ENCODE measurements at places on chromosomes 7 and 10.

GRCh38 chr7:112938863-112939573 lies 147.6 kb downstream of the GPR85 start:
- no peak for DNase-seq

DNA sequence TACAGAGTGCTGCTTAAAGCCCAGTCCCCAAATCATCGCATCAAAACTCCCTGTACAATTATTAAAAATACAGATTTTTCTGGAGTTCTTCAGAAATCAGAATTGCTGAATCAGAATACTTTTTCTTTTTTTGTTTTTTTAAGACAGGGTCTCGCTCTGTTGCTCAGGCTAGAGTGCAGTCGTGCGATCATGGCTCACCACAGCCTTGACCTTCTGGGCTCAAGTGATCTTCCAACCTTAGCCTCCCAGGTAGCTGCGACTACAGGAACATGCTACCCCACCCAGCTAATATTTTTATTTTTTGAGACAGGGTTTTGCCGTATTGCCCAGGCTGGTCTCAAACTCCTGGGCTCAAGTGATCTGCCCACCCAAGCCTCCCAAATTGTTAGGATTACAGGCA lies 3.9 kb downstream of the BBIP1 start:
- no peak for DNase-seq

DNA sequence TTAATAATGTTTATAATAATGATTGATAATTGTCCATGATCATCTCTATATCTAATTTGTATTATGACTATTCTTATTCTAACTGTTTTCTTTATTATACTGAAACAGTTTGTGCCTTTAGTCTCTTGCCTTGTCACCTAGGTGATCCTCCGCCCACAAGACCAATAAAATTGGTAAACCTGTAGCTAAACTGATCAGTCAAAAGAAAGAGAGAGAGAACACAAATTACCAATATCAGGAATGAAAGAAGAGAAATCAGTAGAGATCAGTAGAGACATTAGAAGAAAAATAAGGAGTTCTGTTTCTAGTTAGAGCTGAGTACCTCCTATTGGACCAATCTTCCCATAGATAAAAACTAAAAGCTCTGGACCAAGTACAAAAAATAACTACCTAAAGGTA lies 6.1 kb upstream of the COA1 start:
- no peak for DNase-seq

DNA sequence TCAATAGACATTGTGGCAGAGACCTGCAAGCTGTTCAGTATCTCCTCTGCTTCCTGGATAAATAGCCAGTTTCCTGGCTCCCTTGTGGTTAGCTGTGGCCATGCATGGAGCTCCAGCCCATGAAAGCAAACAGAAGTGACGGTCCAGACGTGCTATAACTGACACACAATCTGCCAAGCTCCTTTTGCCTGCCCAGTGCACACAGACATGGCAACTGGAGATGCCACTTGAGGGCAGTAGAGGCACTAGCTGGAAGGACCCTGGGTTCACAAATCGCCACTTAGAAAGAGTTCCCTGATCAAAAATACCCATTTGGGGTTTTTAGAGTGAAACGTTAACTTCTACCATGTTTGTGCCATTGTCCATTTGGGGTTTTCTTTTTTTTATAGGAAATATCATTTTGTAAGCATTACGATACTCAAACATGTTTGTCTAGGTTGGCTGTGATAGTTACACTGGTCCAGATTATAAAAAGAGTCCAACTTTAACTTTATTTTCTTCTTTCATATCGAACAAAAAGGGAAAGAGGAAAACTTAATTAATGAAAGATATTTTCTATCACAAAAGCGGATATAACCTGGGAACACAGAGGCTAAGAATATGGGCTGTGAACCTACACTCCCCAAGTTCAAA lies 31.3 kb downstream of the KIN start:
- DNase-seq: peak; percentile 46

GRCh38 chr7:35032166-35032565 lies 5.1 kb downstream of the DPY19L1 start:
- no peak for DNase-seq

GRCh38 chr10:4130685-4131084 lies 345.7 kb upstream of the KLF6 start:
- DNase-seq: no peak

GRCh38 chr10:11527691-11528255 lies 83.7 kb downstream of the USP6NL start:
- DNase-seq: no peak

GRCh38 chr10:47378606-47379444 lies 5.3 kb downstream of the ZNF488 start:
- peak; percentile 73 for DNase-seq

GRCh38 chr7:158847451-158847866 lies 8.9 kb upstream of the DYNC2I1 start:
- no peak for DNase-seq

DNA sequence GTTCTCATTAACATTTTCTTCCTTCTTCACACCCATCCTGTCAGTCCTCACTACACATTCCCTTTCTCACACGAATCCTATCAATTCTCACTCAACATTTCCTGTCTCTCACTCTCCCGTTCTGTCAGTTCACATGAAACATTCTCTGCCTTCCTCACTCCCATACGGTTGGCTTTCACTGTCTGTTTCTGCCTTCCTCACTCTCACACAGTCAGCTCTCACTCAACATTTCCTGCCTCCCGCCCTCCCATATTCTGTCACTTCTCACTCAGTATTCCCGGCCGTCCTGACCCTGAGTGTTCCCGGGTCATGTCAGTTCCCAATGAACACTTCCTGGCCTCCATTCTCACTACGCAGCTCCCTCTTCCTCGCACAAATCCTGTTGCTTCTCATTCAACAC lies 61.5 kb downstream of the DYNC2I1 start:
- no peak for DNase-seq

GRCh38 chr7:5525271-5526099 lies 101.9 kb upstream of the TNRC18 start:
- no peak for DNase-seq

DNA sequence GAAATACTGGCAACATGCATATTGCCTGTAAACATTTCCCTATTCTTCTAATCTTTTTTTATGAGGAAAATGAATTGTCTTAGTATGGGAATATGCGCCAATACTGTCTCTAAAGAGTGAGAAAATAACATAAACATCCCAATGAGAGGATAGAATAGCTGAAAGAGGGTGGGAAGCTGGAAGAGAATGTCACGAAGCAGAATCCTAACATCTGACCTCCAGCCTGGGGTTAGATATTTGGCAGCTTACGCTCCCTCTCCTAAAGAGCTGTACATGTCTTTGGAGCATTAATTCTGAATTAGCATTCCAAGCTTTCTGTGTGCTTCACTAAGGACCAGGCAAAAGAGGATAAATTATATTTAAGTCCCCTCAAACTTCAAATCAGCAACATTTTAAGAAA lies 31.6 kb upstream of the SLC16A12 start:
- DNase-seq: no peak

DNA sequence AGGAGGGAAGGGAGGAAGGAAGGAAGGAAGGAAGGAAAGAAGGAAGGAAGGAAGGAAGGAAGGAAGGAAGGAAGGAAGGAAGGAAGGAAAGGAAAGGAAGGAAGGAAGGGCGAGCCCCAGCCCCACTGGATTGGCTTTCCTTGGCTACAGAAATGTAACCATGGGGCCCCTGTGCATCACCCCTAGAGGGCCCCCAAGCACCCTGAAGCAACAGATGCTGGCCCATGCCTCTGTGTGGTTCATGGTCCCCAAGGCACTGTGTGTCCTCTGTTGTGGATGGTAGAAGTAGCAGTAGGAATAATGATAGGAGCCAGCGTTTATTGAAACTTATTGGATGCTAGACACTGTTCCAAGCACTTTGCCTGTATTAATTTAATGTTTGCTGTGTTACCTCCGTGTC lies 116.6 kb upstream of the MACROH2A2 start:
- no peak for DNase-seq

DNA sequence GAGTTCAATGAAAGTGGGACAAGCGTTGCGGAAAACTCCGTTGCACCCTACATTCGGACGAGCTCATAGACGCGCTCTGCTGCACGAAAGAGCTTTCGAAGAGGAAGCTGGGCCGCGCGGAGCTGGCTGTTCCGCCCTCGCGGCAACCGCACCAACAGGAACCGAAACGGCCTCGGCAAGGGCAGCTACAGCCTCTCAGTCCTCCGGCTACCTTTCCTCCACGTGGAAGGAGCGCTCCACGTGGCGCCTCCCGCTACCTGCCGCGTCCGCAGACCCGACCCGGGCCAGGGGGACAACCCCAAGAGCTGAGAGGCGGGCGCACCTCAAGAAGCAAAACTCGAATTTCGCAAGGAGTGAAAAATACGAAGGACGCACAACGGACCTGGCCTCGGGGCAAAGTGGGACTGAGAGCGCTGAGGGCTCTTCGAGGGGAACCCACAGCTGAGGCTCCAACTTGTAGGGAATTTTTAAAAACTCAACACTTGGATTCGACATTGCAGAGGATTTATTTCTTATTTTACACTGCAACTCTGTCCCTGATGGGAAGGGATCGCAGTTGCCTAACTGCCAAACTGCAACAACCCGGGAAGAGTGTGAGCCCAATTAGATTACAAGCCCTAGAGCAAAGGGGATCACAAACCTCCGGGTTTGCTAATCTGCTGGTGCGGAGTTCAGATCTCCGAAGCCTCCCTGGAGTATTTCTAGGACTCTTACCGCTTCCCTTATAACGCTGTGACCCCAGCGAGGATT lies 1.4 kb downstream of the HPSE2 start:
- DNase-seq: no peak

DNA sequence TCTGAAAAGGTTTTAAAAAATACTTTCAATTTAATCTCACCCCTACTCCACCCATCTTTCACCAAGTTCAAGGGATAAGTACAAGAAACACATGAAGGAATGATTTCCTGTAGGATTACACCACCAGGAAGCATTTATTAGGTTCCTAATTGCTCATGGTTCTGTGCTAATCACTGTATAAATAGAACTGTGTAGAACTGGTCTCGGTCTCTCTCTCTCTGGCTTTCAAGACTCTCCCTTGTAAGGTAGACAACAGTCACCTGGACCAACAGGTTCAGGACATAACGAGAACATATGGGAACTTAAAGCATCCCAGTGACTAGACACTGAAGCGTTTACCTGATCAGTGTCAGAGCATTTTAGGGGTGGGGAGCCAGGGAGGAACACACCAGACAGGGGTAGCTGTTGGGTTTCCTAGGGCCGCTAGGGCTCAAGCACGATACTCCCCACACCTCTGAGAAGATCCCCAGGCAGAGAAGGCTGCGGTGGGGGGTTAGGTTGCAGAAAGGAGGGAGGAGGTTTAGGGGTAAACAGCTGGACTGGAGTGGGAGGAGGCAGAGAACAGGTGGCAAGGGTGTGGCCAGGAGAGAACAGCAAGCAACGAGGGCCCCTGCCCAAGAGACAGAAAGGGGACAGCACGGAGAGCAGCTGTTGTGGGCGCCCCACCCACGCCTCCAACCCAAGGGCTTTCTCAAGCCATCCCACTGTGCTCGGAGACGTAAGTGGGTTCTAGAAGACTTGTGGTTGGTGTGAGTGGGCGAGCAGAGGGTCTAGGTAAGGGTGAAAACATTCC lies 52.5 kb upstream of the USP6NL start:
- DNase-seq: no peak

DNA sequence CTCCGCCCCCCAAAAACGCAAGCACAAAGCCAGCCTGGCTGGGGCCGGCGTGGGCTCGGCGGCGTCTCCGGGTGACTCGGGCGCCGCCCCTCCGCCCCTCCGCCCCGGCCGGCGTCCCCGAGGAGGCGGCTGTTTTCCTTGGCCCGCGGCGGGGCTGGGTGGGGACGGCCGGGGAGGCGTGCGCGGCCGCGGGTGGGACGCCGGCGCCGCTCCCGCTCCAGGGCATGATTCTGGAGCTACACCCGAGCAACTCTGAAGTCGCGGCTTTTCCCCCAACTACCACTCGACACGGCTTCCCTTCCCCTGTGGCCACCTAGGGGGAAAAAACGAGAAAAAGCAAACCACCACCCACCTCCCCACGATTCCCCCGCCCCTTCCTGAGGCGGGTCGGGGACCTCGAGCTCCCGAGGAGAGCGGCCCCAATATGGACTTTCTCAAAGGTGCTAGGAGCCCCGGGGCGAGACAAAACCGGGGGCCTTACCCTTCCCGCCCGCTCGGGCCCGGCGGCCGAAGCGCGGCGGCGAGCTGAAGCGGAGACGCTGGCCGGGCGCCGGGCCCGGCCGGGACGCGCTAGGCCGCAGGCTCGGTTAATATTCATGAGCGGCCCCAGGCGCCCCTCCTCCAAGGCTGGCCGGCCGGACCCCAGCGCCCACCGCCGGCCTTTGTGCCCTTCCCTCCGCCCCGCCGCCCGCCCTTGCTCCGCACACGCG lies 856 bp downstream of the ARHGAP21 start:
- DNase-seq: peak; percentile 90
